ENCODE measurements at places on chromosomes 2 and 18. TPM values are rescaled to one million over a fixed set of nuclear protein-coding genes. Genes with fewer than 3 reads are reported as not detected.

The SH3RF3 gene
- total RNA-seq: 0.61 TPM

The TUBA3E gene
- total RNA-seq: 3.6 TPM

The NTSR2 gene
- total RNA-seq: not detected

The OSBPL6 gene
- total RNA-seq: 7.4 TPM

The SERPINB10 gene
- not detected for total RNA-seq

The CFAP221 gene
- 0.22 TPM for total RNA-seq

The STARD6 gene
- not detected for total RNA-seq

The GRHL1 gene
- 1.3 TPM for total RNA-seq

The BIN1 gene
- 29.3 TPM for total RNA-seq

The ITPRIPL1 gene
- not detected for total RNA-seq

The ANKRD30B gene
- not detected for total RNA-seq

The DLX1 gene
- 3.2 TPM for total RNA-seq

The AGXT gene
- total RNA-seq: not detected

The HOXD4 gene
- 0.67 TPM for total RNA-seq

The DYNAP gene
- not detected for total RNA-seq

The DNAJC5G gene
- total RNA-seq: not detected

The TXNDC9 gene
- 36.6 TPM for total RNA-seq

The KIAA2012 gene
- not detected for total RNA-seq

The REEP1 gene
- 0.88 TPM for total RNA-seq

The CROCC2 gene
- not detected for total RNA-seq

Measured in A549 treated with Mapracorat at 1 μM for 4 hours (cell line).